ENCODE measurements at places on chromosomes 4 and X.

DNA sequence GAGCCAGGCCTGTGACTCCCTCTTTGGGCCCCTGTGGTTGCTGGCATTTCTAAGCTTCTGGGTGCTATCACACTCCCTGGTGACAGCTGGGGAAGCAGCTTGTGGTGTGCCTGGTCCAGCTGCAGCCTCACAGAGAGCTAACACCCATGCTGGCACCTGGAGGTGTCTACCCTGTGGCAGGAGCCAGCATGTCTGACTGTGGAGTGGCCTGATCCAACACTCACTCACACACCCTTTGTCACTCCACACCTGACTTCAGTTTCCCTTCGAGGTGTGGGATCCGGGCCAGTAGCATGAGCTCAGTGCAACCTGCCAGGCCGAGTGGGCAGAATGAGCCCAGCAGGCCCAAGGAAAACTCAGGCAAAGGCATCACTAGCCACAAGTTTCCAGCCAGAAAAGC lies 67.5 kb downstream of the TECRL start:
- no peak for DNase-seq

DNA sequence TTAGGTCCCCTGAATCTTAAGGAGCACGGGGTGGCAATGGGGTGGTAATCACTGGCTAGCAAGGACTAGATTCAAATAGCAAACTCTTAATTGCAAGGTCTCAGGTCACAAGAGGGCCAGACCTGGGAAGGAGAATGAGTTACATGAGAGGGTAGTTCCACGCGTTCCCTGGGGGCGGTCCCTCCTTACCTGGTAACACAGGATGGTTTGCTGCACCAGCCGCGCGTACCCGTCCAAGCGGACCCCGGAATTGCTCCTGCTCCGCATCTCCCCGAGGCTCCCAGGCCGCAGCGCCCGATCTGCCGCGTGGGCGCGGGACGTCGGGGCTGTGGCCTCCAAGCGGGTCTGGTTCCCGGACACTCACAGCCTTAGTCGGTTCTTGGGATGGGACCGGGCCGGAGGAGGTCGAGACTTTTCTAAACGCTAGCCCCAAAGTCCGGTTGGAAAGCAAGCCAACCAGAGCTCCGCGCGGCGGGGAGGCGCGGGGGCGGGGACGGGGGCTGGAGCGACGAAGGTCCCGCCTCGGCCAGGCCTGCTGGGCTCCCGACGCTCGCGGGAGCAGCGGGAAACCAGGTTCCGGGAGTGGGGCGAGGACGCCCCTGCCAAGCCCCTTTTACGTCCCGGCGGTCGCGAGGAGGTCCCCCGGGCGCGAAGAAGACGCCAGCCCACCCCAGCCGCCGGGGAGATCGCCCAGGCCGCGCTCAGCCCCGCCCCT lies at the start of gene PHKA2:
Gene PHKA2 (minus strand): TSS at position 449 of the 715 bp plus-strand sequence. CDS start 182 bp downstream, at position 267.
- DNase-seq, result peak; percentile 66

GRCh38 chr4:67124716-67125115 lies 420.6 kb downstream of the CENPC start:
- no peak for DNase-seq

GRCh38 chrX:126575911-126576310 lies 23.3 kb upstream of the DCAF12L1 start:
- DNase-seq, result no peak

DNA sequence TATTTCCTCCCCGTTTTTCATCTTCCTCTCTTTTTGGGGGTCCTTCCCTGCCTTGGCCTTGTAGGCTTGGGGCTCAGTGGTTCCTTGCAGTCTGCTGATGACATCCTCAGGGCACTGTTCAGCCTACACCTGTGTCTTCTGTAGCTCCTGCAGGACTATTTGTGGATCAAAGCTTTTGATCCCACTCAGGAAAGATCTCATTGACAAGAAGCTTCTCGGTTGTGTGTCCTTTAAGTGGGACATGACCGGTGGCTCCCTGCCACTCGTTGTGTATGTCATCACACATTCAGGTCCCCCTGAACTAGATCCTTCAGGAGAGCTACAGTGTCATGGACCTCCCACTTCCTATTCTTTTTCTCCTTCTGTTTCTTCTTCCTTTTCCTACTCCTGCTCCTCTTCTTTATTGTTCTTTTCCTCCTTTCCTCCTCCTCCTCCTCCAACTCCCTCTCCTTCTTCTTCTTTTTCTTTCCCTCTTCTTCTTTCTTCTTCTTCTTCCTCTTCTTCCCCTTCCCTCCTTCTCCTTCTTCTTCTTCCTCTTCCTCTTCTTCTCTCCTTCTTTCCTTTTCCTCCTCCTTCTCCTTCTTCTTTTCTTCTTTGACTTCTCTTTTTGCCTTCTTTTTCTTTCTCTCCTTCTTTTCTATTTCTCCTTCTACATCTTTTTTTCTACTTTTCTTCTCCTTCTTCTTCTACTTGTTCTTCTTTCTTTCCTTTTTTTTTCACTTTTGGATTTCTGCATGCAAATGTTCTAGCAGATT lies 67.8 kb downstream of the NBDY start:
- no peak for DNase-seq

Data from stimulated activated CD4-positive, alpha-beta T cell treated with anti-CD3 and anti-CD28 coated beads, Interleukin-15, amount 100 ng/mL, for 24 hours (primary cell).